Nephron progenitor cell (in vitro differentiated cells): ENCODE measurements at places on chromosomes 7 and 10.

DNA sequence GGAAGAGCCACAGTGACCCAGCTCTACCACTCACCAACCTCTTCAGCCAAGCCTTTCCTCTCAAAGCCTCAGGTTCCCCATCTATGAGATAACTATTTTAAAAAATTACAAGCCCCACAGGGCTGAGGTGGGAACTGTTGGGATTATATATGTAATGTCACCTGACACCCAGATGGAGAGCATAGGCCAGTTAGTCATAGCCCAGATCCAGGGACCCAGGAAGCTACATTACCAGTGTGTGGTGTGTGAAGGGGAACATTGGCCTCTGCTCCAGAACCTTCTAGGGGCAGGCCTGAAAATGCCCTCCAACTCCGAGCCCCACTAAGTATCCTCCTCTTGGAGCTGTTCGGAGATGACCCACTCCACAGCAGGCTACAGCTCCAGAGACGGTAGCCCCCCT, 162.4 kb downstream of the NRF1 start:
- no peak for DNase-seq

GRCh38 chr7:100719523-100720278, 567 bp upstream of the EPO start:
- DNase-seq = no peak

- DNase-seq = no peak
Observed at GRCh38 chr10:93827056-93827804, 66.5 kb upstream of the SLC35G1 start.

GRCh38 chr7:84813376-84813775, 373.5 kb downstream of the SEMA3D start:
- no peak for DNase-seq

GRCh38 chr10:91679296-91679695, 46.4 kb upstream of the PPP1R3C start:
- DNase-seq = no peak

GRCh38 chr7:122304996-122305421, 459 bp upstream of the FEZF1 start:
- DNase-seq = no peak

DNA sequence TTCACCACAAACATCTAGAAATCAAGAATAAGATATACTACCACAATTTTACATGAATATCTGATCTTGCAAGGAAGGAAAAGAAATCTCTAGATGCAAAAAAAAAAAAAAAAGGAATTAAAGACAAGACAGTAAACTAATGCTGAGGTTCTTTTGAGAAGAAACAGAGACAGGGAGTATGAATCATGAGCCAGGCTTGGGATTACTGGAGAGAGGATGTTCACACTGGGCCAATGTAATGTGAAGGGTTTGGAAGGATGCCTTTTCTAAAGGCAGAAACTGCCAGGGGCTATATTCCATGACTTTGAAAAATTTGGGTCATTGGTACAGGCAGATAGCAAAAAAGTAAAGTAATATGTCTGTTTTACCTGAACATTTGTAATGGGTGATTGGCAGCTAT, 573.0 kb upstream of the IGFBP3 start:
- DNase-seq = no peak
